Ascending aorta (tissue), 2 donors: ENCODE measurements at places on chromosomes 7 and 10.
A peak's percentile ranks its signal among the peaks of the same experiment; 100 is the strongest.

GRCh38 chr7:100802951-100803350, 24.4 kb downstream of the EPHB4 start:
- H3K4me3 ChIP-seq = no peak overlapping the region
- no peak overlapping the region for H3K27ac ChIP-seq
- no peaks in the 10 kb centered on the region for H3K36me3 ChIP-seq
- H3K27me3 ChIP-seq = no peaks in the 10 kb centered on the region
- no peak for DNase-seq

DNA sequence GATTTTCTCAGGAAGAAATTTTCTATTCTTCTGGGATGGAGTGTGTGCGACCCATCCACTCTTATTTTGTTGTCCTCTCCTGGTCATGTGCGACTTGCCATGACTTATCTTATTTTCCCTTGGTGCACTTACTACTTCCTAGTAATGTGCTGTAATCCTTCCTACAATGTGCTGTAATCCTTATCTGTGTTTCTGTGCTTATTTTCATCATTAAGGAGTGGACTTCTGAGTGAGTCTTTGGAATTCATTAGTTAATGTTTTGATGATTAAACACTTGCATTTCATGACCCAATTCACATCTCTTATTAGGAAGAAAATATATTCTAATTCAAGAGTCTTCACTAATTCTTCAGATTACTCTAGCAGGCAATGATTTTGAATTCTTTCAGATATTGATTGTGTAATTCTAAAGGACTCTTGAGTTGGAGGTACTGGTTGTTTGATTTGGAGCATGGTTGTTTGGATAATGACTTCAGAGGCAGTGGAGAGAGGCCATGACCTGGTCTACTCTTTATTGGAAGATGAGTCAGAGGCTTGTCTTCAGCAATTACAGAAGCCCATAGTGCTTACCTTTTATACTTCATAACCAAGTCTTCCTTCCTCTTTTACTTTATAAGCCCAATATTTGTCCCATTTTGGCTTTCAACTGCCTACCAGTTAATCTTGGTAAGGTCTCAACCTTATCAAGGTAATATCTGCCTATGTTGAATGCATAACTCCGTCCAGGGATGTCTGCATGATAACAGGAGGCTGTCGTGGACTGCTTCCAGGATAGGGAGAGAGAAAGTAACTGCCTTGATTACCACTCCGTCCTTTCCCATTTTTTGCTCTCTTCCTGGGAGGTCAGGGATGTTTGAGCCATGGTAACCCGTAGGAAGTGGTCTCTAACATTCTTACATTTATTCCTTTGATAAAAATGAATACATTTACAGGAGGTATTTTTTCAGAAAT, 278.3 kb upstream of the SP8 start:
- H3K36me3 ChIP-seq = no peaks in the 10 kb centered on the region
- no peaks in the 10 kb centered on the region for H3K27me3 ChIP-seq
- DNase-seq = no peak
- H3K4me3 ChIP-seq = no peak overlapping the region
- H3K27ac ChIP-seq = no peak overlapping the region

DNA sequence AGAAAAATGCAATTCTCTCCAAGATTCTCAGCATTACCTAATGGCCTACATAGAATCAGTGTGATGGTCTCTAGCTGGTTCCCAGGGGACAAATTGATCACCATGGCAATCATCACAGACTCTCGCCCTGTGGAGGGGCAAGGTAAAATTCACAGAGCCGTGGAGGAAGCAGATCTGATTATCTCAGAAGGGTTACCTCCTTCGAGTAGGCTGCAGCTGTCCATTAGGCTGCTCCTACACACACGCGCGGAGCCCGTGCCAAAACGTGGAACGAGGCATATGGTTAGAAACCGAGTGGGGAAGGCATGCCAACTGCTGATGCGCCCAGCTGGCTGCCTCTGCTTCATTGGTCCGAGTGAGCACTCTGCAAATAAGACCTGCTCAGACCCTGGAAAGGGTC, 52.8 kb upstream of the PTER start:
- H3K4me1 ChIP-seq = no peaks in the 10 kb centered on the region
- H3K27ac ChIP-seq = no peak overlapping the region
- H3K4me3 ChIP-seq = no peak overlapping the region
- no peaks in the 10 kb centered on the region for H3K36me3 ChIP-seq
- H3K27me3 ChIP-seq = no peaks in the 10 kb centered on the region

DNA sequence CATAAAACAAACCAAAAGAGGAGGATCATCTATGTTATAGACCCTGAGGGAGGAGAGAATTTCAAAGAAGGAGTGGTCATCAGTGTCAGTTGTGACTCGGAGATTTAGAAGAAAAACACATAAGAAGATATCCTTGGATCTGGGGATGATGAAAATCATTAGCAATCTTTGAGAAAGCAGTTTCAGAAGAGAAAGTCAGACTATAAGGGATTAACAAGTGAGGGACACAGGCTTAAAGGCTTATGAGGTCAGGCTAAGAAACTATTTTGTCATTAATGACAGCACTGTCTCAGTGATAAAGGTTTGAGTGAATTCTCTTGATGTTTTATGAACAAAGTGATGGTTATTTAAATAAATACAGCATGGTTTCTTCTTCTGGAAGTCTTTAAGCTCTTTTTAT, 6.1 kb upstream of the GPR85 start:
- H3K27ac ChIP-seq = no peak overlapping the region
- H3K27me3 ChIP-seq = no peaks in the 10 kb centered on the region
- no peaks in the 10 kb centered on the region for H3K36me3 ChIP-seq
- no peaks in the 10 kb centered on the region for H3K4me1 ChIP-seq

DNA sequence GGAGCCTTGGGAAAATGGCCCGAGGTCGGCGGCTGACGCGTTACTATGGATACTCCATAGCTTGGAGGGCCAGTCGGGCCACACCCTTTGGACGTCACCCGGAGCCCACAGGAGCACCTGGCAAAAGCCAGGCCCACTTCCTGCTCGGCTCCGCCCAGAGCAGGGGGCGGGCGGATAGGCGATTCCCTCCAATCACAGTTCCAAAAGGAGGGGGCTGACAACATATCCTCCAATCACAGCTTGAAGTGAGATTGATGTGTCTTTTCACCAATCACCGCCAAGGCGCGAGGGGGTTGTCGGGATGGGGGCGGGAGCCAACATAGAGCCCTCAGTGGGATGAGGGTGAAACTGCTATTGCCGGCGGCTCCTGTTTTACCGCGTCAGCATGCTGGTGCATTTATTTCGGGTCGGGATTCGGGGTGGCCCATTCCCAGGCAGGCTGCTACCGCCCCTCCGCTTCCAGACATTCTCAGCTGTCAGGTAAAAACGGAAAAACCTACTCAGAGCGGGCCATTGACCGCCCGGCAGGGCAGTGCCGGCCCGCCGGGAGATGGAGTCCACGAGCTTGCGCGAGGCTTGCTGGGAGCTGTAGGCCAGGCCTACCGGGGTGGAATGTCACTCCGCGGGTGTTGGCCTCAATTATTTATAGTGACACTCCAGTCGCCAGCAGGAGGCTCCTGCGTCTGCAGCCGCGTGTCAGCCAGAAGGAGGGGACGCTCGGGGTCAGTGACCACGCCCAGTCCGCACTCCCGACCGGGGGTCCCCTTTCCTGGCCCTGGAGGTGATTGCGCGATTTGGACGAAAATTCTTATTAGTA, at the start of gene ABCB8:
TSS of gene ABCB8 (plus strand) at position 320 of the 817 bp plus-strand sequence. CDS start at position 386, 66 bp downstream.
- H3K27ac ChIP-seq = peak within 1 kb of the TSS; percentile 60
- no peaks in the 10 kb centered on the region for H3K36me3 ChIP-seq

GRCh38 chr7:131056007-131056406, 271.7 kb upstream of the MKLN1 start:
- H3K27me3 ChIP-seq = no peaks in the 10 kb centered on the region
- peaks cover 3% of the 10 kb centered on the region for H3K36me3 ChIP-seq
- peaks cover 27% of the 10 kb centered on the region for H3K4me1 ChIP-seq
- no peak for DNase-seq
- H3K27ac ChIP-seq = no peak overlapping the region

DNA sequence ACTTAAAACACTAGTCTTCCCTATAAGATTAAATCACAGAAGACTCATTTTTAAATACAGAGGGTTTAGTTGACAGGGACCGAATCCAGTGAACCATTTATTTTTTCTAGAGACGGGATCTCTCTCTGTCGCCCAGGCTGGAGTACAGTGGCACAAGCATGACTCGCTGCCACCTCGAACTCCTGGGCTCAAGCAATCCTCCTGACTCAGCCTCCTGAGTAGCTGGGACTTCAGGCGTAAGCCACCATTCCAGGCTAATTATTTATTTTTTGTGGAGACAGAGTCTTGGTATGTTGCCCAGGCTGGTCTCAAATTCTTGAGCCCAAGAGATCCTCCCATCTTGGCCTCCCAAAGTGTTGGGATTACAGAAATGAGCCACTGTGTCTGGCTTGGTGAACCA, 20.9 kb upstream of the LYZL1 start:
- H3K27ac ChIP-seq = no peak overlapping the region
- H3K36me3 ChIP-seq = no peaks in the 10 kb centered on the region
- no peak for DNase-seq
- H3K4me3 ChIP-seq = no peak overlapping the region
- no peaks in the 10 kb centered on the region for H3K4me1 ChIP-seq
- no peaks in the 10 kb centered on the region for H3K27me3 ChIP-seq

DNA sequence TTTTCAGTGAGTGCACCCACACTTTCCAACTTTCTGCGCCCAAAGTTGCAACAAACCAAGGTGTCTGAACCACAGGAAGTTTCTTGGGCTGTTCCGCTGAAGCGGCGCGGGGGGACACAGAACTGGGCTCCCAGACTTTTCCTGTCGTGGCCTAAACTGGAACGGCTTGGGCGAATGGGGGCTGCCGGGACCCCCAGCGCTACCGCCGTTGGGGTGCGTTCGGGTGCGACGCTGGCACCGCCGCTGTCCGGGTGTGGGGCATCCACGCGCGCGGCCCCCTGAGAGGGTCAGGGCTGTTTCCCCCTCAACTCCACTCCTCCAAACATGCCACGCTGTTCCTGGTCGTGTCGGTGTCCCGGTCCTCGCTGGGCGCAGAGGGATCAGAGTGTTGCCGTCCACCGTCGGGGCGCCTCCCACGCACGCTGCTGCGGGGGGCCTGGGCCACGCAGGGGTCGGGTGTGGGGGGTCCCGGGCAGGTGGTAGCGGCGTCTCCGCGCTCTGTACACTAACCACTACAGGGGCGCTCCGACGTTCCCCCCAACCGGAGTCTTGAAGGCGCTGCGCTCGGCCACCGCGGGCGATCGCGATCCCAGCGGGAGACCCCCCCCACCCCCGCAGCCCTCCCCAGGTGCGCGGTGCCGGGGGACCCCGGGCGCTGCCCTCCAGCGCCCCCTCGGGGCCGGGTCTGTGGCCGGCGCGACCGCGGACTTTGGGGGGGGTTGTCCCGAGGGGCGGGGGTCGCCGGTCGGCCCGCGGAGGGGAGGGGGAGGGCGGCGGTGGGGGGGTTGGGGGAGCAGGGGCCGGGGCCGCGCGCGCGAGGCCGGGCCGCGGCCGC, 2.2 kb upstream of the CUX1 start:
- H3K36me3 ChIP-seq = no peaks in the 10 kb centered on the region
- H3K27me3 ChIP-seq = no peaks in the 10 kb centered on the region
- H3K27ac ChIP-seq = peak overlapping the region; percentile 88
- peak overlapping the region; percentile 65 for H3K4me3 ChIP-seq

DNA sequence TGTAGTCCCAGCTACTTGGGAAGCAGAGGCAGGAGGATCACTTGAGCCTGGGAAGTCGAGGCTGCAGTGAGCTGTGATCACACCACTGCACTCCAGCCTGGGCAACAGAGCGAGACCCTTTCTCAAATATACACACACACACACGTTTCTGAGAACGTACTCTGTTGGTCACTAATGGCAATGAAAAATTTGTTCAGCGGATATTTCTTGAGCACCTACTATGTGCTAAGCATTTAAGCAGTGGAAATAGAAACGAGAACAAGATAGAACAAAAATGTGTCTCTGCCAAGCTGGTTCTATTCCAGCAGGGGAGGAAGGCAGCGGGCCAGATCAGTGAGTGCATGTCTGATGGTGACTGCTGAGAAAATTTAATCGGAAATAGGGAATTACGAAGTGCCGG, 8.7 kb downstream of the ARPC1B start:
- no peaks in the 10 kb centered on the region for H3K27me3 ChIP-seq
- H3K4me3 ChIP-seq = no peak overlapping the region
- H3K4me1 ChIP-seq = peaks cover 30% of the 10 kb centered on the region

DNA sequence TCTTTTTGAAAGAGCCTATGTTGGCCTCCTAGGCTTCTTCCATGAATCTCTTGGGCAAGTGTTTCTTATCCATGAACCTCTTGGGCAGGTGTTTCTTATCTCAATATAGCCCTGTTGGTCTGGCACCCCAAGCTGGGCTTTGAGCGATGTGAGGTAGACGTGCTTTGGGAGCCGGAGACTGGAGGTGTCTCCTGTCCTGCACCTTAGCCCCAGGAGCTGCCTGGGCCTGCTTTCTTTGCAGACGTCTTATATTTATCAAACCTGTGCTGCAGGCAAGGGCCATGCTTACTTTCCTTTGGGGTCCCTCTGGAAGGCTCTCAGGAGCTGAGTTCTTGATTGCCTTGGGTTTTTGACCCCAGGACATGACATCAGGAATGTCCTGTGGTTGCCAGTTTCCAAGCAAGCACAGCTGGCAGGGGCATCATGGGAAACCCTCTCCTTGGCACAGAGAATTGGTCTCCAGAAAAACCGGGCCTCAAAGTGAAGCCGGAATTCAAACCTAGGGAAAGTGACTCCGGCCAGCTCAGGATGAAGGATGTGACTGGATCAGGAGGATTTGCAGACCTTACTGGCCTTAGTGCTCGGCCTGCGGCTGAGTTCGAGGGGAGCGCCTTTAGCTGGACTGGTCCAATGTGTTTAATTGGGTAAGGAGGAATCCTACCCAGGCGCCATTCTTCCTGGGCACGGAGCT, 2.8 kb downstream of the JAKMIP3 start:
- no peaks in the 10 kb centered on the region for H3K27me3 ChIP-seq
- H3K4me1 ChIP-seq = no peaks in the 10 kb centered on the region
- no peak overlapping the region for H3K27ac ChIP-seq
- no peak overlapping the region for H3K4me3 ChIP-seq

- no peak overlapping the region for H3K27ac ChIP-seq
- H3K36me3 ChIP-seq = no peaks in the 10 kb centered on the region
- peaks cover 7% of the 10 kb centered on the region for H3K4me1 ChIP-seq
- no peaks in the 10 kb centered on the region for H3K27me3 ChIP-seq
- no peak overlapping the region for H3K4me3 ChIP-seq
Observed at GRCh38 chr10:93193906-93194305, 120.2 kb downstream of the CYP26A1 start.

DNA sequence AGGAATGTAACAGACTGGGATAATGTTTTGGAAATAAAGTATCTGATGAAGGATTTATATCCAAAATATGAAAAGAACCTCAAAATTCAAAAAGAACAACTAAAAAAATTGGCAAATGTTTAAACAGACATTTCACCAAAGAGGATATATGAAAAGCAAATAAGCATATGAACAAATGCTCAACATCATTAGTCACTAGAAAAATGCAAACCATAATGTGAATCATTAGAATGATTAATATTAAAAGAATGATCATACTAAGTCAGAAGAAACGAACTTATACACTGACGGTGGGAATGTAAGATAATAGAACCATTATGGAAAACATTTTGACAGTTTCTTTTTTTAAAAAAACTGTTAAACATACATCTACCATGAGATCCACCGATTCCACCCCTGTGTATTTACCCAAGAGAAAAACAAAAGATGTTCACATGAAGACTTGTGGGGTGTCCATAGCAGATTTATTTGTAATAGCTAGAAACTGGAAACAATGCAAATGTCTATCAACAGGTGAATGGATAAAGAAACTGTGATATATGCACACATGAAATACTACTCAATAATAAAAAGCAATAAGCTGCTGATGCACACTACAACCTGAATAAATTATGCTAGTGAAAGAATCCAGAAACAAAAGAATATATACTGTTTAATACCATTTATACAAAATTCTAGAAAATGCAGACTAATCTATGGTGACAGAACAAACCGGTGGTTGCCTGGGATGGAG, 35.7 kb downstream of the PRKG1 start:
- H3K27ac ChIP-seq = no peak overlapping the region
- H3K4me1 ChIP-seq = no peaks in the 10 kb centered on the region
- H3K36me3 ChIP-seq = no peaks in the 10 kb centered on the region
